ENCODE measurements at places on chromosomes 1 and 21. TPM values are rescaled to one million over a fixed set of nuclear protein-coding genes. Genes with fewer than 3 reads are reported as not detected.

The CD1B gene
- not detected for total RNA-seq

The DIRAS3 gene
- total RNA-seq: 8.7 TPM

The MRPL37 gene
- 33.0 TPM for total RNA-seq

The GNAT2 gene
- not detected for total RNA-seq

GRCh38 chr1:76503100-76503499 is 364.2 kb upstream of the ST6GALNAC5 start:
- no peak for DNase-seq

DNA sequence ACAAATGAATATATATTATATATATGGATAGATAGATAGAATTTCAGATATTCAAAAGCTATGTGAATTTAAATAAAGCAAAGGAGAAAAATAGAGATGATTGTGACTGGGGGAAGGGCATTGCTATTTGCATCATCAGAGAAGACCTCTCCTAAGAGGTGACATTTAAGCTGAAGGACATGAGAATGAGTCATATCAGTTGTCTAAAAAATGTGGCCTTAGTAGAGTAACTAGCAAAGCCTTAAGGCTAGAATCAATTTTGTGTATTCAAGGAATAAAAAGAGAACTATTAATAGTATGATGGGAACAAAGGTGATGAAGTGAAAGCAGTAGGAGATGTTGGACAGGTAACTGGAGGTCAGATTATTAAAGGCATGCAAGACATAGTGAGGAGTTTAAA is 34.8 kb upstream of the SLC35F3 start:
- no peak for DNase-seq

GRCh38 chr1:32929366-32929765 is 28.2 kb upstream of the TMEM54 start:
- no peak for DNase-seq

- no peak for DNase-seq
Observed at GRCh38 chr21:38842079-38842478, 36.4 kb downstream of the ETS2 start.

- DNase-seq: peak; percentile 50
Observed at GRCh38 chr1:244231572-244232315, 180.7 kb downstream of the ZBTB18 start.

GRCh38 chr1:52102336-52103013 is 39.4 kb upstream of the ZFYVE9 start:
- no peak for DNase-seq

DNA sequence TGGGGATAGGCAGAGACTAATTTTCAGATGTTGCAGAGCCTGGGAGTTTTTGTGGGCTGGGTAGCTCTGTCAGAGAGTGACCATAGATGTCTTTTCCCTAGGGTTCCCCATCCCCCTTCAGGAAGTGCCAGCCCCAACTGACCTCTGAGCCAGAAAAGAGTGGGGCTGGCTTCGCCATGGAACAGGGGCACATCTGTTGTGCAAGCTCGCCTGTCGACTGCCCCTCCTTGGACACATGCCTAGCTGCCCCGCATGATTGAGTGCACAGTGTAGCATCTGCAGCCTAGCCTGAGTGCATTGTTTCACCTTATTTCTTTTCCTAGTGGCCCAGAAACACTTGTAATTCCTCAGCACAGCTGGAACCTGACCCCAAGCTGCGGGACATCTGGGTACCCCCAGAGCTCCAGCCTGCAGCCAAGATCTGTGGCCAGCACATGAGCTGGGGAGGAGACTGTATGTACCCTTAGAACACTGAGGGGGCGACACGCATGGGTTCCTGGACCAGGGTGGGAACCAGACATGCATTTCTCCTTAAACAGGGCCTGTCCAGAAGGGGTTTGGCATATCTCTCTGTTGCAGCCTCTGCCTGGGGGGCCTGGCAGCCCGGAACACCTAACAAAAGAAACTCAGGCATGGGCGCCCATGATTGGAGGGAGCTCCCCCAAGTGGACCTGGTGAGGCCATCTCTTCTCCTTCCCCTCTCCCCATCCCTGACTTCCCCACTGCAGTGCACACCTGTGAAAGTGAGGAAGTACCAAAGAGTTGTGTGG is 55.2 kb downstream of the SYT14 start:
- DNase-seq: no peak

- DNase-seq: no peak
Observed at GRCh38 chr21:46185716-46186115, 1.5 kb upstream of the SPATC1L start.

- no peak for DNase-seq
Observed at GRCh38 chr1:192794768-192795035, 14.1 kb upstream of the RGS2 start.

DNA sequence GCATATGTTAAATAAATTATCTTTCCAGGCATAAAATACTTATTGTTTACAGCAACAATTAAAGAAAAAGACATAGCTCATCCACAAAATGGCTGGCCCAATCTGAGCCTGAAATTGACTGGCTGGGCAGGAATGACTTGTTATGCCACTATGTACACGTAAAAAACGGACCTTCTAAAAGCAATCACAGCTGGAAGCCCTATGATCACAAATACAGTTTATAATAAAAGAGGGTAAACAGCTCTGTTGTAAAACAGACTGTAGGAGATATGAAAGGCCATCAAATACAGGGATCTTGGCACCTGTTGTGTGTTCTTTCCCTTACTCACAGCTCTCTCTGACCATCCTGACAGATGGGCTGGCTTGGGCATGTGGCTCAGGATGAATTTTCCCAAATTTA is 70.5 kb upstream of the DMRTA2 start:
- DNase-seq: no peak

All from pancreas (tissue), 10 donors.